ENCODE measurements at places on chromosomes 4 and X. TPM values are rescaled to one million over a fixed set of nuclear protein-coding genes. Genes with fewer than 3 reads are reported as not detected.

DNA sequence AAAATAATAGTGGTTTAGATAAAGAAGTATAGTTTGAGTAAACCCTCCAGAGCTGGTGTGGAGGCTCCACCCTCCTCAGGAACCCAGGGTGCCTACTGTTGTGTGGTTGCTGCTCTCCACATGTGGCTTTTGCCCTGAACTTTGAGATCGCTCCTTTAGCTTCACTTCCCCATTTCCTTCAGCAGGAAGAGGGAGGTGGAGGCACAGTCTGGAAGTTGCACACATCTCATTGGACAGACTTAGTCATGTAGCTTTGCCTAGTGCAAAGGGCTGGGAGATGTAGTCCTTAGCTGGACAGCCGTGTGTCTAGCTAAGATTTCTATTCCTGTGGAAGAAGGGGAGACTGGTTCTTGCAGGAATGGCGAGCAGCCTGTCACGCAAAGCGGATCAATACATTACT is 37.9 kb downstream of the RGS12 start:
- peaks cover 3% of the 10 kb centered on the region for H3K4me1 ChIP-seq
- DNase-seq: no peak
- no peaks in the 10 kb centered on the region for H3K27me3 ChIP-seq
- no peak overlapping the region for H3K27ac ChIP-seq
- no peak overlapping the region for H3K4me3 ChIP-seq

DNA sequence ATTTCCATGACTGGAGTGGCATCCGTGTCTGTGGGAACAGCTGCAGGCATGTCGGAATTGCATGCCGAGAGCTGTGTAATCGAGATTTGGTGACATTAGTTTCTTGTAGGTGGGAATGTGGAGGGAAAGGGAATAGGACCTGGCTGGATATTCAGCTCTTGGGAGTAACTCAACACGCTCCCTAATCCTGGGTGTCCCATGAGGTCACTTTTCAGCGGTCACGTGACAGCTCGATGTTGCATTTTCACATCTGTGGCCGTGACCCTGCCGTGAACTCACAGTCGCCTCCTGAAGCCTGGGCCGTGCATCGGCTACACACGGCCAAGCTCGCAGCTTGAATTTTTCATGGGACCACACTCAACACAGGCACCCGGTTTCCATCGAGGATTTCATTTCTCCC is 25.8 kb upstream of the PSAPL1 start:
- H3K27ac ChIP-seq: no peak overlapping the region
- no peak for DNase-seq
- no peaks in the 10 kb centered on the region for H3K36me3 ChIP-seq
- no peak overlapping the region for H3K4me3 ChIP-seq
- H3K4me1 ChIP-seq: no peaks in the 10 kb centered on the region
- H3K27me3 ChIP-seq: no peaks in the 10 kb centered on the region

GRCh38 chrX:143787341-143787740 is 66.8 kb upstream of the SPANXN2 start:
- H3K36me3 ChIP-seq: no peaks in the 10 kb centered on the region
- DNase-seq: no peak
- no peak overlapping the region for H3K27ac ChIP-seq
- H3K4me3 ChIP-seq: no peak overlapping the region
- H3K4me1 ChIP-seq: no peaks in the 10 kb centered on the region

- no peak for DNase-seq
- no peak overlapping the region for H3K4me3 ChIP-seq
- no peaks in the 10 kb centered on the region for H3K4me1 ChIP-seq
- H3K36me3 ChIP-seq: no peaks in the 10 kb centered on the region
These were observed 2308.1 kb upstream of the AGA start for GRCh38 chr4:179750374-179750773.

Gene SLAIN2
- total RNA-seq: 53.2 TPM

- no peak overlapping the region for H3K27ac ChIP-seq
- DNase-seq: no peak
- no peaks in the 10 kb centered on the region for H3K36me3 ChIP-seq
- H3K4me3 ChIP-seq: no peak overlapping the region
These were observed 4.2 kb upstream of the IQSEC2 start for GRCh38 chrX:53285591-53285990.

Gene NAA11
- total RNA-seq: not detected

DNA sequence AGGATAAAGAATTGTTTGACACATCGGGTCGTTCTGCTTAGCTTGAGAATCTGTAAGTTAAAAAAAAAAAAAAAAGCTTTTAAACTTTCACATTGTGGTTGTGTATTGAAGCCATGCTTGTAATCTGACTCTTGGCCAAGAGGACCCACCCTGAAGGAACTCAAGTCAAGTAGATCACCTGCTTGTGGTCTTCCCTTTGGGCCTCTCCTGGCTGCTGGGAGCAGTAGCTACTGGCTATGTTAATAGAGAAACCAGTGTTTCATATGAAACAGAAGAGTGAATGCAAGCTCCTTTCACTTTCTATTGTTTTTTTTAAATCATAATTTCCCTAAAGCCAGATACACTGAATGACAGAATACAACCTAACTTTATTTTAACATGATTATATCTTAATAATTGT is 402.4 kb upstream of the NDST4 start:
- DNase-seq: no peak
- H3K36me3 ChIP-seq: no peaks in the 10 kb centered on the region
- no peak overlapping the region for H3K4me3 ChIP-seq
- no peak overlapping the region for H3K27ac ChIP-seq
- no peaks in the 10 kb centered on the region for H3K27me3 ChIP-seq

Gene SEC24B
- 25.8 TPM for total RNA-seq

DNA sequence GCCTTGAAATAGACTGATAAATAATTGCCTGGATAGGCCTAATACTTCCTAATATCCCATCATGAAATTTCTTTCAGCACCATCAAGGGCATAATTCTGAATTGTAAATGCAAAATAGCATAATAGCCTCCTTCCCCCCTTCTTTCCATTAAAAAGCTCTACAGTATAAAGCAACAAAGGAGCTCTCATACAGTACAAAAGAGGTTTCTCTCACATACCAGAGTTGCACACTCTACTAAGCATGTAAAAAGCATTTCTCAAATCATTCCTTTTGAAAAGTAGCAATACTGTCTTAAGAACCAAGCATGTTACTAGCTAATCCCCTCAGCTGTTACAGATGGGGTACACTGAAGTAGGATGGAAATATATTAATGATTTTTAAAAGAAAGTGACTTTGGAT is 509.0 kb downstream of the KLHL13 start:
- H3K36me3 ChIP-seq: no peaks in the 10 kb centered on the region
- H3K27ac ChIP-seq: no peak overlapping the region
- H3K4me1 ChIP-seq: no peaks in the 10 kb centered on the region
- no peak overlapping the region for H3K4me3 ChIP-seq
- DNase-seq: no peak

- H3K4me3 ChIP-seq: no peak overlapping the region
- no peaks in the 10 kb centered on the region for H3K36me3 ChIP-seq
- no peaks in the 10 kb centered on the region for H3K4me1 ChIP-seq
- no peaks in the 10 kb centered on the region for H3K27me3 ChIP-seq
These were observed 232.8 kb downstream of the PDGFC start for GRCh38 chr4:156738766-156739165.

DNA sequence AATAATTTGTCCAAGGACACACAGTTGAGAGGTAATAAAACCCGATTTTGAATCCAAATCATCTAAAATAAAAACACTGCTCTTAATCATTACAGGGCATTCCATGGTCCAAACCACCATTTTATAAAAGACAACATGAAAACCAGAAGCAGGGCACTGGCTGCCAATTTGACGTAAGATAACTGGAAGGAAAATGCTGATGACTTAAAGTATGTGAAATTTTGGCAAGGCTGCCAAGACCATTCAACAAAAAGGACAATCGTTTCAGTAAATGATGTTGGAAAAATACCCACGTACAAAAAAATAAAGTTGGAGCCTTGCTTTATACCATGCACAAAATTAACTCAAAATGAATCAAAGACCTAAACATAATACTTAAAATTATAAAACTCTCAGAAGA is 344.4 kb downstream of the RAPGEF2 start:
- DNase-seq: no peak
- no peaks in the 10 kb centered on the region for H3K36me3 ChIP-seq
- no peak overlapping the region for H3K4me3 ChIP-seq
- H3K27me3 ChIP-seq: peaks cover 11% of the 10 kb centered on the region
- H3K4me1 ChIP-seq: no peaks in the 10 kb centered on the region

Gene CENPVL2
- not detected for total RNA-seq

DNA sequence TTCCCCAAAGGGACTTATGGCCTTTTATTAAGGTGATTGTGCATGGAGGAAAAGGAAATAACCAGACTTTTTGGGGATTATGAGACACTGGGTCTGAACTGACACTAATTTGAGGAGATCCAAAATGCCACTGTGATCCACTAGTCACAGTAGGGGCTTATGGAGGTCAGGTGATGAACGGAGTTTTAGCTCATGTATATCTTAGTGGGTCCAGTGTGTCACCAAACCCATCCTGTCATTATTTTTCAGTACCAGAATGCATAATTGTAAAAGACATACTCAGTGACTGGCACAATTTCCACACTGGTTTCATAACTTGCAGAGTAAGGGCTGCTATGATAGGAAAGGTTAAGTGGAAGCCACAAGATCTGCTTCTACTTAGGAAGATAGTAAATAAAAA is 131.3 kb downstream of the RTL3 start:
- no peak overlapping the region for H3K4me3 ChIP-seq
- no peaks in the 10 kb centered on the region for H3K36me3 ChIP-seq
- peaks cover 31% of the 10 kb centered on the region for H3K4me1 ChIP-seq
- peak overlapping the region; percentile 60 for H3K27ac ChIP-seq

Gene ATP7A
- 8.7 TPM for total RNA-seq

DNA sequence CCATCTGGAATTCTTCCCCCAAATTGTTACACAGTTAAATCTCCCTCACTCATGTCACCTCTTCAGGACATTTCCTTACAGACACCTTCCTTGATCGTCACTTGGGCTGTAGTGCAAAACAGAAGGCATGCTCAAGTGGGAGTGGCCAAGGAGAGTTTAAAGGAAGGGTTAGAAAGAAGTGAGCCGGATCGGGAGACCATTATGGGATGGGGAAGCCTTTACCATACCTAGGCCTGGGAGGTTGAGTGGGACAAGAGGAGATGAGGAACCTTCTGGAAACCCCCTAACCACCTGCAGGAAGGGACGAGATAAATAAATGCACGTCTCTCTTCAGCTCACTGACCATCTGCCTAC is 102.7 kb downstream of the UCHL1 start:
- no peaks in the 10 kb centered on the region for H3K36me3 ChIP-seq
- H3K27me3 ChIP-seq: peaks cover 33% of the 10 kb centered on the region
- DNase-seq: no peak
- no peak overlapping the region for H3K27ac ChIP-seq
- H3K4me3 ChIP-seq: no peak overlapping the region

Gene SLC9B1
- 2.4 TPM for total RNA-seq

DNA sequence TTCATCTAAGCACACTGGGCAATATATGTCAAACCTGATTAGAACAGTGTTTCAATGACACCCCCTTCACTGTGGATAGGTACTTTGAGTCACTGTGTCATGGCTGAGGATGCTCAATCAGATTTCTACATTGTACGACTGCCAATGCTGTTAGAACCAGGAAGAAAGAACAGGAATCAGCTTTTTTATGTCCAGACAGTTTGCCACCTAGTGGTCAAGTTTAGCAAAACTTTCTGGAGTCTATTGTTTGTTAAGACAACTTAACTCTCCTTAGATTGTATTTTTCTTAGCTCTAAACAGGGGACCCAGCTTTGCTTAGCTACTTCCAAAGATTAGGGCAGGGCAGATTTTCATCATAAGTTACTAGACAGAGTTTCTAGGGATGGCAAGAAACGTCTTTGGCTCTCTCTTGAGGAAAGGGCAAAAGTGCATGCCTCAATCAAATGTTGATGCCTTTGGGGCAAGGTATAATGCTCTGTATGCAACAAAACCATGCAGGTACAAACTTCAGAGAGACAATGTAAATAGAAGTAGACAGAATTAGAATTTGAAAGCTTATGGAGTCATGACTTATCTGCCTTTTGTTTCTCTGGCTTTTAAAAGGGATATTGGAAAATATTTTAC is 40.5 kb upstream of the BMP3 start:
- no peaks in the 10 kb centered on the region for H3K4me1 ChIP-seq
- DNase-seq: peak; percentile 7
- no peak overlapping the region for H3K4me3 ChIP-seq
- peaks cover 3% of the 10 kb centered on the region for H3K27me3 ChIP-seq
- H3K27ac ChIP-seq: no peak overlapping the region

GRCh38 chrX:132837126-132837525 is 121.3 kb downstream of the HS6ST2 start:
- H3K4me3 ChIP-seq: no peak overlapping the region
- no peaks in the 10 kb centered on the region for H3K27me3 ChIP-seq
- H3K4me1 ChIP-seq: no peaks in the 10 kb centered on the region
- no peaks in the 10 kb centered on the region for H3K36me3 ChIP-seq

Gene TECRL
- not detected for total RNA-seq

Gene LRCH2
- not detected for total RNA-seq

DNA sequence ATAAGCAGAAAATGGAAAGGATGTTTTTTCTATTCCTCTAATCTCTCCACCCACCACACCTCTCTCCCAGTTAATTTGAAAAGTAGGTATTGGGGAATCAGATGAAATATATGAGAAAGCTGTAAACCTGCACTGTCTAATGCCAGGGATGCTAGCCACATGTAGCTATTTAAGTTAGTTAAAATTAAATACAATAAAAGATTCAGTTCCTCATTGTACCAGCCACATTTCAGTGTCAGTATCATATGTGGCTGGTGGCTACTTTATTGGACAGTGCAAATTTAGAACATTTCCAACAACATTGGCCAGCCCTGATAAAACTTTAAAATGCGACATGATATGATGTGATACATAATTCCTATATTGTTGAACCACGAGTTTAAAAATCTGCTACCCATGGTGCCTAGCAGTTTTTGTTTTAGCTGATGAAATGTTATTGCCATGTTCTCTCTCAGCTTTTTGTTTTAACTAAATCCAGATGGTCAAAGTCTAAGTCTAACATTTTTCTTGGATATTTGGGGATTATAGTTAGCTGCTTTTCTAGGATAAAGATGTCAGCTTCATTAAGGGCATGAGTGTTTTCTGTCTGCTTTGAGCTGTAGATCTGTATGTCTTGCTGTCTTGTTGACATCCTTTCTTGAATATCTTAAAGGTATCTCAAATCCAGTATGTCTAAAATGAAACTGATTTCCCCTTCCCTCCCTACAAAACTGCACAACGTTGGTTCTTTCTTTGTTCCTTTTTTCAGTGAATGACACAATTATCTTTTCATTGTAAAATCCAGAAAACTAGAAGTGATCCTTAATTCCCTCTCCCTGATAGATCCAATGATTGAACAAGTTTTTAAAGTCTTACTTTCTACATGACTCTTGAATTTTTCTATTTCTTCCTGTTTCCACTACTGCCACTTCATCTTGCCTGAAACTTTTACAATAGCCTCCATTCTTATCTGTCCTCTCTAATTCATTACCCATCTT is 6.2 kb downstream of the ARFIP1 start:
- H3K36me3 ChIP-seq: peaks cover 3% of the 10 kb centered on the region
- H3K27ac ChIP-seq: peak overlapping the region; percentile 11
- no peak for DNase-seq
- H3K27me3 ChIP-seq: no peaks in the 10 kb centered on the region
- peaks cover 39% of the 10 kb centered on the region for H3K4me1 ChIP-seq
- H3K4me3 ChIP-seq: no peak overlapping the region

All from activated CD8-positive, alpha-beta T cell treated with anti-CD3 and anti-CD28 coated beads for 36 hours (primary cell).